Left colon (tissue), 2 donors: ENCODE measurements at places on chromosomes 2 and 18.

DNA sequence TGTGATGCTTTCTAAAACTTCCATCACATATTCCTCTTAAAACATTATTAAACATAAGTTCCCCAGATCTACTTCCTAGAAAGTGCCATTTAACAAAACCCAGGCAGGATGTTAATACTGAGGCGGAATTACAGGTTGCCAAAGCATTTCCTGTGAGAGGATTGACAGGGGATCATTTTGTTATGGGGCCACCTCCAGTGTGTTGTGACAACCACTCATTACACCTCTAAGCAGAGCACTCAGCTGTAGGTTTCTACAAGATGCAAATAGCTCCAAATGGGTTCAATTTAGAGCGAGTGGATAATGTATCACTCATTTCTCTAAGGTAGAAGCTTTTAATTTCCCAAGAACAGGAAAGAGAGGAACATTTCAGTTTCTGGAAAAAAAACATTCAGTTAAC is 1429.5 kb upstream of the ACVR2A start:
- no peak for DNase-seq

DNA sequence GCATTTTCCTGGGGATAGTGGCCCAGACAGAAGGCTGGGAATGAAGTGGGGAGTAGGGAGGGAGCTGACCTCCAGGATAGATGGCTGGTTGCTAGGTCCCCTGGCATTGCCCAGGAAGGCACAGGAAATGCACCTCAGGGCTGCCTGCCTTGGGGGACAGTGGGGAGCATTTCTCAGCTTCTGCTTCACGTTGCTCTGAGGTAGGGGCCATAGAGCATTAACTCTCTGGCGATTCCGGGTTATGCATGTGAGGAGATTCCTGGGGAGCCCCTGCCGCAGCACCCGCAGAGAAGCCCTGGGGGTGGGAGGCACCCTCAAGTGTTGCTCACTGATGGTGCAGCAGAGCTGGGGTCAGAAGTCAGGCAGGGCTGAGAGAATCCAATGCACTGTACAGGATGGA is 256.5 kb downstream of the CYP26B1 start:
- DNase-seq, result no peak

- no peak for DNase-seq
Measured at GRCh38 chr2:9765611-9766531, 77.4 kb upstream of the TAF1B start.

DNA sequence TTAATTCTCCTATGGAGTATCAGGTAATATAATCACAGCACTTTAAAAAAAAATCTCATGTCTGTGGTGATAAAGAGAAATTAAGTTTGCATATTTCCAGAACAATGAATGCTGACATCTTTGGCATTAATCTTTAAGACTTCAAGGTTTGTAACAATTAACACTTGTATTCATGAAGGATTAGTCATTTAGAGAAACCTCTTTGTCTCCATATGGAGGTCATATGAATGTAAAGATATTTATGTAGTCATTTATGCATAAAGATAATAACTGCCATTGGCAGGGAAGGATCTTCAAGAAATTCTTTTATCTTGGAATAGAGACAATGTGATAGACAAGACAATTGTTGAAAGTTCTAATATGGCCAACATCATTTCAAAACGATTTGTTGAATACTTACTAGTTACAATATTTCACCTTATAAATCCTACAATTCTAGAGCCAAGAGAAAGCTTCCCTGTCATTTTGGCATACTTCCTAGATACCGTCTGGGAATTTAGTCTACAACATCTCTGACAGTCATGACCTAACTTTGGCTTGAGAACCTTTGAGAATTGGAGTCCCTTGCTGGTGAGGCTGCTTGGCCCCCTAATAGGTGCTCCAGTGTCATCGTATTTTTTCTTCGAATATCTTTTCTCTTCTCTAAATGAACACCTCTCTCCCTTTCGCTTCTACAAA is 33.6 kb downstream of the RASGRP3 start:
- DNase-seq, result no peak

DNA sequence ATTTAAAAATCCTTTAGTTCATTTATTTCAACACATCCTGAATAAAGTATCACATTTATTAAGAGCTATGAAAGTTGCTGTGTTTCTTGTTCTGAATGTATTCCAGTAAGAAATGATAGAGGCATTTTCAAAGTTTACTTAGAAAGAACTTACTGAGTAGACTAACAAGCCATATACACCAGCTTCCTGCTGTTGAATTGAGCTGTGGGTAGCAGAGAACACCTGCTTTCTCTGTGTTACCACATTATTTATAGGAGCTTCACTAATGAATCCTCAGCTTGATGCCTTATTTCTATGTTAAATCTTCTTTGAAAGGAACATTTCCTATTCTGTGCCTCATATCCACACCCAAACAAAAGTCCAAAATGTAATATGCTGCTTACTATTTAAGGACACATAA is 115.4 kb downstream of the CCDC141 start:
- DNase-seq, result no peak

DNA sequence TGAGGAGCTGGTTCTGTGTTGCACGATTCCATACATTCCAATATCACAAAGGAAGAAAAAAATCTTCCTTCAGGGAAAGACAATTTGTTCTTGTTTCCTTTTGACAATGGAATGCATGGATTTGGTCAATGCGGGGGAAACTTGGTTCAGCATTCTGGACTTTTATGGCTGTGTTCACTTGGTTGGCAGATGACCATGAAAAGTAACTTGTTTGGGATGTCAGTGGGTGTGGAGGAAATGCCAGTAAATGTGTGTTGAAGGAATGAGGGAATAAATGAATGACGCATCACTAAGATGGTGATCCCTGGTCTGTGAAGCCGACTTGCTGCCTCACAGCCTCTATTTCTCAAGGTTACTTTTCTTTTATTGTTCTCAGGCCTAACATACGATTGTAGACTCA is 53.7 kb downstream of the THUMPD2 start:
- no peak for DNase-seq

DNA sequence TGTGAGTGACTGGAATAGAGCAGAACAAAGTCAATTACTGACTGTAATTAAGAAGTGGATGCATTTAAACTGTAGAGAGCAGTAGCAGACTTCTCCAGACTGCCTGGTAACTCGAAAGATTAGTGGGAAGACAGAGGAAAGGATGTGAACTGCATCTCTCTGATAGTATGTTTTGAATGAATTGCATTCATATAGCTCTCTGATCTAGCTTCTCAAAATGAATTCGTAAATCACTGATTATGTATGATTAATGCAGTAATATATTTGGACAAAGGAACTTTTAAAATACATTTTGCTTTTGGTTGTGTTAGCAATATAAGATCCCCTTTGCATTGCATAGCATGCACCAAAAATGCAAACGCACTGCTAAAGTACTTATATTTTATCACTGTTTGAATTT is 304.0 kb downstream of the ARHGAP15 start:
- DNase-seq, result no peak

DNA sequence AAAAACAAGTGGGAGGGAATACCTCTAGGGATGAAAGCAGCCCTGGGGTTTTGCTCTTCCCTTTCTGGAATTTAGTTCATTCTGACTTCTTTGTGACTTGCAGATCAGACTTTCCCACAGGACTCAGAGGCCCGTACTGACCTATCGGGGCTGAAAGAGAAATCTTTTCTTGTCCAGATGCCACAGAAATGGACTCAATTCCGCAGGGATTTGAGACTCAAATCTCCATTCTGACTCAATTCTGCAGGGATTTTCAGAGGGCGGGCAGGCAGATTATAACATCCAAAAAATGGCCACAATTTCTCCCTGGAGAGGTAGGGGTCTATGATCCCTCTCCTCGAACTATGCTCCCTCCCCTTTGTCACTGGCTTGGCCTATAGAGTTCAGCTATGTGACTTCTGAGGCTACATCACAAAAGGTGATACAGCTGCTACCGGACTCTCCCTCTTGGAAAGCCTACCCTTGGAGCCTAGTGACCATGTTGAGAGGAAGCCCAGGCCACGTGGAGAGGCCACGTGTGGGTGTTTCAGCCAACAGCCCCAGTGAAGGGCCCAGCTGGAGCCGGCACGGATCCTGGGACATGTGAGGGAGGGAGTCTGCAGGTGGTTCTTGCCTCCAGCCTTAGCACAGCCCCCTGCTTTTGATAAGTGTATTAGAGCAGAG is 4.8 kb upstream of the EFHD1 start:
- no peak for DNase-seq

DNA sequence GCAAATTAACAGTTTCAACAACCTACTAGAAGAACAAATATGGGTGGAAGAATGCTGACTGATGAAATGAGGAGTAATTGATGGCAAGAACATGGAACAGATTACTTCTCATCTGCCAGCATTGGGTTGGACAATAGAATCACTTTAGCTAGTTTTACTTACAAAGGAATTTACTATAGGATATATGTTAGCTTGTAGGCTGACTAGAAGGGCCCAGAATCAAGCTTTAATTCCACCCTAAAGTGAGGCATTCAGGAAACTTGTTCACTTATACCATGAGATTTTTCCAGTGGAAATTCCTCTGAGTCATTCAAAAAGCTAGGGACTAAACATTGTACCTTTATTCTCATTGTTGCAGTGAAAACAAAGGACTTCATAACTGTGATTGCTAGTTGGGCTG is 5.0 kb upstream of the ZSWIM2 start:
- DNase-seq, result no peak

DNA sequence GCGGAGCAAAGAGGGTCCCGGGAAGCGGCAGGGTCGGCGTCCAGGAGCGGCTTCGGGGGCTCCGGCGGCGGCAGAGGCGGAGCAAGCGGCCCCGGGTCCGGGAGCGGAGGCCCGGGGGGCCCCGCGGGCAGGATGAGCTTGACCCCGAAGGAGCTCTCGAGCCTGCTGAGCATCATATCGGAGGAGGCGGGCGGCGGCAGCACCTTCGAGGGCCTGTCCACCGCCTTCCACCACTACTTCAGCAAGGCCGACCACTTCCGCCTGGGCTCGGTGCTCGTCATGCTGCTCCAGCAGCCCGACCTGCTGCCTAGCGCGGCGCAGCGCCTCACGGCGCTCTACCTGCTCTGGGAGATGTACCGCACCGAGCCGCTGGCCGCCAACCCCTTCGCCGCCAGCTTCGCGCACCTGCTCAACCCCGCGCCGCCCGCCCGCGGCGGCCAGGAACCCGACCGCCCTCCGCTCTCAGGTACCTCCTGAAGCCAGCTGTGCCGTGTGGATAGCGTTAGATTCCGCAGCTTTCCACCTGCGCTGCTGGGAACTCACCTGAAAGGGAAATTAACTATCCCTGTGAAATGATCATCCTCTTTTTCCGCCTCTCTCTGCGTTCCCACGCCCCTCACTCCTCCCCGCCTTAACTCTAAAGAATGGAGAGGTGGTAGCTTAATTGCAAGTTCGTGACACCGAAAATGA is 472 bp downstream of the CNOT11 start:
- peak; percentile 69 for DNase-seq

- DNase-seq, result peak; percentile 46
Measured at GRCh38 chr2:44169155-44169898, 652 bp downstream of the PPM1B start.

DNA sequence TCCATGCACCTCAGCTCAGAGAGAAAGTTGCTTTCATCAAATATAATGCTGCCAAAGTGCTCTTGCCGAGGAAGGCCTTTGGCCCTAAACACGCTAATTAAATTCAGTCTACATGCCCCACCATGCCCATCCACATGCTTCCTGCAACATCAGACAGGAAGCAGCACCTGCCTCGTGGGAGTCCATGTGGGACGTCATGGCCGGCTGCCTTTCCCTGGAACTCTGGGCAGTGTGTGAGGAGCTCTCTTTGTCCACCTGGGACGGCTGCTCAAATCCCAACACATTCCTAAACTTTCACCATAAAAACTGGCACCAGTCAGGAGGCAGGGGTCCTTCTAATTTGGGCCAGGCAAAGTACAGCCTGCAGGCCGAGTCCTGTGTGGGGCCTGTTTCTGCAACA is 23.1 kb downstream of the FAM178B start:
- DNase-seq, result no peak

GRCh38 chr2:235521844-235522243 is 28.0 kb downstream of the AGAP1 start:
- DNase-seq, result no peak

GRCh38 chr2:101405351-101405899 is 18.1 kb upstream of the CREG2 start:
- DNase-seq, result no peak

- DNase-seq, result no peak
Measured at GRCh38 chr2:237092920-237093781, 7.5 kb downstream of the COPS8 start.

- no peak for DNase-seq
Measured at GRCh38 chr18:25112821-25113434, 239.0 kb downstream of the ZNF521 start.

- DNase-seq, result no peak
Measured at GRCh38 chr2:212683346-212684097, 144.9 kb upstream of the ERBB4 start.

DNA sequence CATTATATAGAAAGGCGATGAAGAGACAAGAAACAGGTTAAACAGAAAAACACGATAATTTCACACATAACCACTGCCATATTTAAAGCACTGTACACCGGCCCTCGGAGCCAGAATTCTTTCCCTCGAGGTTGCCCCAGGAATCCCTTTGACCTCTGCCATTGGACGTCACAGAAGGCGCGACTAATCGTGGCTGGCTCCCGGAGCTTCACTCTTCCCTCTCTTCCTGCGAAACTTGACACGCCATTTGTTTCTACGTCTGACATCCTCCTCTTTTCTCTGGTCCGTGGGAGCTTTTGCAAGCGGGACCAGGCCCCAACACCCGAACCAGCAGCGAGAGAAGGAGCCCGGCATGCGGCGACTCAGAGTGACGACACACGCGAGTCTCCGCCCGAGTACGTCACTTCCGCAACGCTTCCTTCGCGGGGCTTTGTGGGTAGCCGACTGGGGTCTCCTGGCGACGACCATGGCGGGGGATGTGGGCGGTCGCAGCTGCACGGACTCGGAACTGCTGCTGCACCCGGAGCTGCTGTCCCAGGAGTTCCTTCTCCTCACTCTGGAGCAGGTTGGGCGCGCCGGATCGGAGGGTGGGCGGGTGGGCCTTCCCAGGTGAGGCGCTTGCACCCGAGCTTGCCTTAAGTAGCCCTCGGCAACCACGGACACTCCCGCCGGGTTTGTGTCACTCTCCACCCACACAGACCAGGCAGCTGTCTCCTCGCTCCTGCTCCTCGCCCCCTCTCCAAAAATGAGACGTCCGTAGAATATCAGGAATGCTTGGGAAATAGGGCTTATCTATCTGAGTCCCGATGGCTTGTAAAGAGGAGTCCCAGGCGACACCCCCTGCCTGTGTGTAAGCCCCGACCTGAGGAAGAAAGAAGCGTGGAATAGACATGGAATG is at the start of gene C2orf49:
TSS of gene C2orf49 (plus strand) at position 419 of the 898 bp plus-strand sequence. CDS start at position 467, 48 bp downstream.
- peak; percentile 91 for DNase-seq

- DNase-seq, result no peak
Measured at GRCh38 chr2:148209603-148210002, 188.7 kb downstream of the MBD5 start.

DNA sequence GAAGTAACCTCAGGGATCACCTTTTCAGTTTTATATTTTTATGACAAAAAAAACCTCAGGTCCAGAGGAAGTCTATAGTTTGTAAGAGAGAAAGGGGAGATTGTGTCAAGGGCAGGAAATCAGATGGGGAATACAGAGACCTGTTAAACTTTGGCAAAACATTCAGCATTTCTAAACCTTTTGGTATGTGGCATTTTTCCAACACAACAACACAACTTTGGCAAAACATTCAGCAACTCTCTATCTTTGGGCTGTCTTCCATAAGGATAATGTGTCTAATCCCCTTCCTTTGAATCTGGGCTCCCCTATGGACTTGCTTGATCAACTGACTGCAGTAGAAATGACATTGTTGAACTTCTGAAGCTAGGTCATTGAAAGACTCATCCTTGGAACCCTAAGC is 220.6 kb upstream of the CCDC68 start:
- no peak for DNase-seq
